ENCODE measurements at places on chromosomes 2 and 18. TPM values are rescaled to one million over a fixed set of nuclear protein-coding genes. Genes with fewer than 3 reads are reported as not detected.
A peak's percentile ranks its signal among the peaks of the same experiment; 100 is the strongest.

DNA sequence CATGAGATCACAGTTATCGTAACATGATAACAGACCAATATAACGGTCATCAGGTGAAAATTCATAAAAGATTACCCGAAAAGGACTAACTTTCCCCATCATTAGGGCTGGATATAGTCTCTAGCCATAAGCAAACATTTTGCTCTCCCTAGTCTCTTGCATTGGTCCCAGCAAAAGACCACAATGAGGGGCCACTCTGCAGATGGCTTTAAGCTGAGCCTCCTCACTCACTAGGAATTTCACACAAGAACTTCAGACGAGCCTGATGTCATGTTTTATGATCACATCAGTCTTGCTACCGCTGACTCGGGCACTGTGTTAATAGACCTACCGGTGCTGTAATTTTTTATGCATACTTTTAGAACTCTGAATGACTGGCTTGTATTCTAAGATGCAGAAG, 35.2 kb downstream of the STK17B start:
- DNase-seq = no peak

GRCh38 chr2:30457296-30457695, 10.2 kb downstream of the LCLAT1 start:
- DNase-seq = no peak

DNA sequence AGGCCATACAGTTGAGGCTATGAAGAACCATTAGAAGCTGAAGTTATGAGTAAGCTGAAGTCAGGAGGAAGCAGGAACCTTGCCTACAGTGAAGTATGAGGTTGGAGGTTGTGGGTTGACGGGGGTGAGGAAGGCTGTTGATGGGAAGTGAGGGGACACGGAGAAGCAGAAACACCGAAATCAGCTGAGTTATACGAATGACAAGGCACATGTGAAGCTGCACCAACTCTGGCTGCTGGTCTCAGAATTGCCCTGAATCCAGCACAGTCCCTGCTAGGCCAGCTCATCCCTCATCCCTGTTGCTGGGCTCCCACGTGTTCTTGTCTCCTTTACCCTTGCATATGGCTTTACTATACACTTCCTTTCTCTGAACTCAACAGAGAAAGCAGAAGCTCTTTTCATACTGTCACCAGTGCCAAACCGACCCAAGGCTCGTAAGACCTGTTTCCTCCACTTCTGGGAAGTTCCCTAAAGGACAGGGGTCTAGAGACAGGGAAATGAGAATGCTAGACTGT, 9.2 kb upstream of the TMEM247 start:
- no peak for DNase-seq

GRCh38 chr2:33083699-33084387, 137.1 kb downstream of the LTBP1 start:
- DNase-seq = no peak

DNA sequence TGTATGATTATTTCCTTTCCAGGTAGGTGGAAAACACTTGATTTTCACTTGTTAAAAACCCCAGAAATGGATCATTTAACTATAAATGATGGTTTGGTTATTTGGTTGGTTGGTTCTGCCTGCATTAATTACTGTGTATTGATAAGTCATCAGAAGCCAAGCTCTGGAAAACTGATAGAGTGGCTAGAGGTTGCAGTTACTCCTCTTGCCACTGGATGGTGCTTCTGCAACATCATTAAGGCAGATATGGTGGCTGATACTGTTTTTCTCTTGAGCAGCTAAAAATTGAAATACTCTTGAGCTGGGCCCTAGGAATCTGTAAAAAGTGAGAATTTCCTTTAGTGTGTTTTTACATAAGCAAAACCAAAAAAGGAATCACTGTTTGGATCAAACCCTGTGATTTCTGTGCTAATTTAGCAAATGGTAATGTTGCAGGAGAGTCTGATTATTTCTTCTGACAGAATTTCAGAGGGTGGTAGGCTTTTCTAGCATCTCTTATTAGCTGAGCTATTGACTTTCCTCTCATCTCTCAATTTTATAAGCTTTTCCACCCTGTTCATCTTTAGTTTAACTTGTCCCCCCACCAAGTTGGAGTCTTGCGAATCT, 54.3 kb downstream of the RAB10 start:
- DNase-seq = peak; percentile 21

GRCh38 chr2:230976671-230977171, 19.2 kb upstream of the SPATA3 start:
- DNase-seq = no peak

Gene DCC
- total RNA-seq = 5.5 TPM

Gene IL36B
- not detected for total RNA-seq

Gene LRRTM1
- total RNA-seq = 0.62 TPM

DNA sequence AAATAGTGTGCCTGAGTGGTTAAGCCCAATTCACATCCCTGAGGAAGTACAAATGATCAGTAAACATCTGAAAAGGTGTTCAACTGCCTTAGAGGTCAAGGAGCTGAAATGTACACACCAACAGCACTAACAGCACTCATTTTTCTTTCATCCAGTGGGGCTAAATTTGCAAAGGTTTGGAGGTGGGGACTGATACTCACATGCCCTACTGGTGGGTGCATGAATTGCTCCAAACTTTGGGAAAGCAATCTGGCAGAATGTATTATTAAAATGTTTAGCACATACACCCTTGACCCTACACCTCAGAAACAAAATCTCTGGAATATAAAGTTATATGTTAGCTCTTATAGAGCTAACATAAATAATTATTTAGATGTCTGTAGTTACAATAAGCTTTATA, 19.0 kb upstream of the FAM178B start:
- DNase-seq = no peak

GRCh38 chr2:201520201-201520600, 68.7 kb downstream of the STRADB start:
- no peak for DNase-seq

Gene GPR35
- total RNA-seq = 1.1 TPM

Gene CAPN14
- 20.5 TPM for total RNA-seq

Gene ERBB4
- total RNA-seq = 17.8 TPM

Gene KLHL41
- 2,840 TPM for total RNA-seq

- no peak for DNase-seq
Measured at GRCh38 chr2:201172279-201172678, 10.7 kb upstream of the CASP10 start.

Gene FAM117B
- 8.1 TPM for total RNA-seq

DNA sequence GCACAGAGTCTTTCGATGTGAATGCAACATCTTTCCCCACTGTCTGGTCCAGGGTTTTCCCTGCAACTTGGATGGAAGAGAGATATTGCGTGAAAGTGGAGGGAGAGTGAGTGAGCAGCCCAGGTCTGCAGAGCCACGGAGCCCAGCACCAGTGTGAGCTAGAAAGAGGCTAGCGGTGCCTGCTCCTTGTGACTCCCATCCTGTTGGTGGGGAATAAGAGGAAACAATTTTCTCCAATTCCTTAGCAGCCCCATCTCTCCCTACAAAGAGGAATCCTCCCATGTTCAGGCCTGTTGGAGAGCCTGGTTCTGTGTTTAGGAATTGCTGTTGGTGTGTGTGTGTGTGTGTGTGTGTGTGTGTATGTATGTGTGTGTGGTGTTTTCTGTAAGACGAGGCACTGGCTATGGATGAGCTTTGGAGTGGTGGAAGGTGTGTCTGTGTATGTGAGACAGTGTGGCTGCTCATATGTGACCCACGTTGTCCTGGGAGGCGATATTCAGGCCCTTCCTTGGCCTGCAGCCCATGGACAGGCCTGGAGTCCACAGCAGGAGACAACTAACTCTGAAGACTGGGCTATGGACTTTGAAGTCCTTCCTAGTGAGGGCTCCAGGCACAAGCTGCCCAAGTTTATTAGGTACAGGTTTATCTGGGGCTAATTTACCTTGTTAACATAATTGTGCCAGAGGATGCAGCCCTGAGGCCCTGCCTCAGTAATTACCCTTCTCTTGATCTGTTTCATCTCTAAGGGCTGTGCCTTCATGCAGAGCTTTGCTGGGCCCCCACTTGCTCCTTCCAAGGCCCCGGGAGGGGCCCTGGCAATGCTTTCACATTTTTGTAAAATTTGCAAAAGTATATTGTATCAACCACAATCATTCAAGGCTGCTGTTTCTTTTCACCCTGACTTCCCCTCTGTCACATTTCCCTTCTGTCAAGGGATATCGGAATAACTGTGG, 88.6 kb upstream of the HAAO start:
- no peak for DNase-seq

GRCh38 chr2:111037128-111037527, 83.6 kb upstream of the BCL2L11 start:
- DNase-seq = no peak

Gene LINC00305
- total RNA-seq = not detected

Gene ACAA2
- 67.9 TPM for total RNA-seq

DNA sequence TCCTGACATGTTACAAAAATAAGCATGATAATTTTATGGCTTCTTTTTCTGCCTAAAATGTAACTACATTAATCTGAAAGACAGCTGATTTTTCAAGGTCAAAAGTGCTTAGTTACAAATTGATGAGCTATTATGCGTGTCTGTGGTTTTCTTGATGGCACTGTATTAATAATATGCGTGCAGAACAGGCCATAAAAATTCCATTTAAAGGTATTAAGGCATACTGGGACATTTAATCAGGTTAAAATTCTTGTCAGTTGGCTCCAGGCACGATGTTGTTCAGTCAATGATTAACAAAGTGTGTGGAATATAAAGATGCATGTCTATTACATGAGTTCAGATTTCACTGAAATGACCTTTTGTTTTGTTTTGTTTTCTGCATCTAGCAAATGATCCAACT, 420.1 kb upstream of the ZNF804A start:
- no peak for DNase-seq

DNA sequence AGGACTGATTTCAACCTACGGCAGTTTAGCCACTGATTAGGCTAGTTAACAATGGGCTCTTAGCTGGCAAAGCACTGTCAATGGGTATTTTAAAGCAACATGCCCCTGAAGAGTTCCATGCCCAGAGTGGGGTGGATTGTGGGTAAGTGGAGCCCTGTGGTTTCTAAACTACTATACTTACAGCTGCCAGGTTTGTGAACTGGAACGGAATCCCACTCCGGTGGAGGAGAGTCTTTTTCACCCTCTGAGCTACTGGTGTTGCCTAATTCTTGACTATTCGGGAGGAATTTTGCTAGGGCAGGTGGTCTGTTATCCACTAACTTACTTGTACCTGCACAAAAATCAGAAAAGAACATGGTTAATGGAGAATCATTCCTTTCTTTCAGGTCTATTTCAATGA, 52.6 kb downstream of the ZAP70 start:
- no peak for DNase-seq

- DNase-seq = no peak
Measured at GRCh38 chr2:239676716-239677452, 276.1 kb upstream of the HDAC4 start.

DNA sequence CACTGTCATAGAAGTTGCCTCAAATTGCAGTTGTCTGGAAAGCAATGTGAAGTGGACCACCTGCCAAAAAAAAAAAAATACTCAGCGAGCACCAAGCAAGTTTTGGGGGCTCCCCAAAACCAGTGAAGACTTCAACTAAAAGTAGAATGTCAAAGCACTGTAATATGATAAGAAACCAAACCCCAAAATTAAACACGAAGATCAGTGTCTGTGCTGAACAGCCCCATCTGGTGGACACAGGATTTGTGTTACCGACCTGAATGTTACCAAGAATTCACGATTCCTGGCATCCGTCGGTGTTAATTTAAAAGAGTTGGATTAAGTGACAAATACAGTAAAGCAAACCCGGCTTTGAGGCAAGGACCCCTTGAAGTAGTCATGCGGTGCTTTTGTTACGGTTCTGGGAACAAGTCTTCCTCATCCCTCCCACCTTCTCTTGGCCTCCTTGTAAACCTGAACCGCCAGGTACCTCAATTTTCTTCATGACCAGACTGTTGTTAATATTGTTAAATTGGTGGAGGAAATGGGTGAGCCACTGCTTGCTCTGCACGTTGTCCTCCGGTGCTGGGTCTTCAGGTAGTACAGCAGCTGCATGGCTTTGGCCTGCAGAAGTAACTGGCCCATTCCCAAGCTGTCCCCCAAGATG, 31.3 kb upstream of the SSB start:
- DNase-seq = peak; percentile 81

Gene TRAF3IP1
- total RNA-seq = 3.5 TPM

- DNase-seq = no peak
Measured at GRCh38 chr2:238899386-238899785, 51.5 kb downstream of the TWIST2 start.

Gene REG1B
- not detected for total RNA-seq

DNA sequence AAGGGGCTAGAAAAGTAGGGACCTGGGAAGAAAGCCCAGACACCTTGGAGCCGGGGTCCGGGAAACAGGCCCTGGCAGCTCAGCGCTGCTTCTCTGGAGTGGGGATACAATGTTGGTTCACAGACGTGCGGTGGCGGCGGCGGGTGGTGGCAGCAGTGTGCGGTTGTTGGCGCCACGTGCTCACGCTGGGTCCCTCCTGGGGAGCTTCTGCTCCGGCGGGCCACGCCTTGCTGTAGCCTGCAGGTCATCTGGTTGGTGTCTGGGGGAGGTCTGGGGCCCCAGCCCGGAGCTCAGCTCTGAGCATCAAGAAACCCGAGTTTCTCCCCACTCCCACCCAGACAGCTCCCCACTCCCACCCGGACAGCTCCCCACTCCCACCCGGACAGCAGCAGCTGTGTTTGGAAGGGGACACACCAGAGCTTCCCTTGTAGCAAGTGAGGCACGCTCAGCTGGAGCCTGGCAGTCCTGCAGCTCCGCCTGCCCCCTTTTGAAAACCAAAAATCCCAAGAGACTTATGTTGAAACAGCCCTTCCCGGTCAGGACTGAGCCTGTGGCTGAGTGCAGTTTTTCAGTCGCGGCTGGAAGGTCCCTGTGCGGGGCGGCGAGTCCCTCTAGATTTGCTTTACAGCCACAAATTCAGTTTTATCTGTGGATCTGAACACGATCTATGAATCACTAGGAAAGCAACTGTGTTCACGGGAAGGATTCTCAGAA, 46.9 kb downstream of the NFATC1 start:
- DNase-seq = no peak

DNA sequence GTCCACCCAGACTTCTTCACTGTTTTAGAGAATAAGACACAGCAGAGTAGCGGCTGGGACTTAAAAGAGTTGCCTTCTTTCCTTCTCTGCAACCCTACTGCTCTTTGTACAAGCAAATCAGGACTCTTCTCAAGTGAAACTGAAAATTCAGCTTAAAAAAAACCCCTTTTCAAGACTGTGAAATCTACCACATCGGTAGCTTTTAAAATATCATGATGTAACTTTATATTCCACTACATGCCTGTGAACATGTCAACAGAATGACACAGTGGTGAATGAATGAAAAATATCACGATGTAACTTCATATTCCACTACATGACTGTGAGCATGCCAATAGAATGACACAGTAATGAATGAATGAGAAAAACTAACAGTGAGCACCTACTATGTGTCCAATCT, 53.4 kb downstream of the TCF4 start:
- DNase-seq = no peak

Gene CDK15
- total RNA-seq = 0.62 TPM

Gene SP110
- 15.2 TPM for total RNA-seq

- DNase-seq = no peak
Measured at GRCh38 chr2:854460-854859, 96.2 kb upstream of the SNTG2 start.

Data from tongue (tissue), 3 donors.